ENCODE measurements at places on chromosomes 2 and 18. TPM values are rescaled to one million over a fixed set of nuclear protein-coding genes. Genes with fewer than 3 reads are reported as not detected.

The RNF125 gene
- total RNA-seq: not detected

The SOS1 gene
- 32.2 TPM for total RNA-seq

The CXCR1 gene
- total RNA-seq: 0.87 TPM

The TOGARAM2 gene
- 1.1 TPM for total RNA-seq

The SP100 gene
- 111 TPM for total RNA-seq

DNA sequence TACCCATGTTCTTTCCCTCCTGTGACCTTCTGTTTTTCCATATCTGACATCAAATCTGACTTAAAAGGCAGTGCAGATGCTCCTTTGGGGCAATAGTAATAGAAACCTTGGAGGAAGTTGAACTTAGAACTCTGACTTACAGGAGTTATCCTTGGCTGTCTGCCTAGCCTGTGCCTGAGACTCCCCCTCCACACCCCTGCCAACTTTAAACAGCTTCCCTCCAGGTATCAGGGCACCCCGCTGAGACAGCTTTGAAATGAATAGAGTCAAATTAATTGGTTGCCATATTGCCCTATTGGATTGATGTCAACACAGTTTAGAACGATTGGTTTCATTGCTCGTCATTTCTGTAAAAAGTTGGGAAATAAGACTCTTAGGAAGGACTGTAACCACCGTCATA lies 322.0 kb downstream of the PRKCE start:
- no peak for DNase-seq

DNA sequence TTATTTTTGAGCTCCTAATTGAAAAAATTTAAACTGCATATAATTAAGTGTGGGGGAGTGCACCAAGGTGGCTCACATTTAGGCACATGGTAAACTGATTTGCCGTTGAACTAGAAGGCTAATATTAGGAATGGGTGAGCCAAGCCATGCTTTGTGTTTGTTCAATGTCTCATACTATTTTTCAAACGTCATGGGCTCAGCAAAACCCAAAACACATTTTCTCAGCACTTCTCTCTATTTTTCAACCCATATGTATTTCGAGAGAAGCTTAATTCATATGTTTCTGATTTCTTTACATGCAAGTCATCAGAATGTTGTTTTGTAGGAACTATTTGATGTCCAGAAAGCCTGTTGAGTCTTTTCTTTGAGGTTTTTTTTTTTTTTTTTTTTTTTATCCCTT lies 291.2 kb downstream of the TCF4 start:
- no peak for DNase-seq

- DNase-seq: peak; percentile 50
Measured at GRCh38 chr2:65922794-65923193, 490.4 kb upstream of the SPRED2 start.

- DNase-seq: no peak
Measured at GRCh38 chr2:15331787-15332186, 229.3 kb downstream of the NBAS start.

DNA sequence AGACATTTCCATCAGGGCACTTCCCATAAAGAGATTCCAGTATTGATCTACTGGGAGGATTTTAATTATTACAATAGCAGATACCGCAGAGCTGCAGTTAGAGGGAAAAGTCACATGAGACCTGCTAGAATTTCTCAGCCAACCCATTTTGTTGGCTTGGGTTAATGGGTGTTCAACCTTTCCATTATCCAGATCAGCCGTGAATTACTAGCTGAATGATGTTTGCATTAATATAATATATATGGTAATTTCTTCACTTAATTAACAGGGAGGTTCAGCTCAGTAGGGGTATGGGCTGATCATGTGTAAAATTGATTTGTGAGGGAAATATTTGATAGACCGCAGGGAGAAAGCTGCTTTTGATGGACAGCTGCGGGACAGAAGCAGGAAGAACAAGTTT lies 56.4 kb upstream of the OTX1 start:
- no peak for DNase-seq

DNA sequence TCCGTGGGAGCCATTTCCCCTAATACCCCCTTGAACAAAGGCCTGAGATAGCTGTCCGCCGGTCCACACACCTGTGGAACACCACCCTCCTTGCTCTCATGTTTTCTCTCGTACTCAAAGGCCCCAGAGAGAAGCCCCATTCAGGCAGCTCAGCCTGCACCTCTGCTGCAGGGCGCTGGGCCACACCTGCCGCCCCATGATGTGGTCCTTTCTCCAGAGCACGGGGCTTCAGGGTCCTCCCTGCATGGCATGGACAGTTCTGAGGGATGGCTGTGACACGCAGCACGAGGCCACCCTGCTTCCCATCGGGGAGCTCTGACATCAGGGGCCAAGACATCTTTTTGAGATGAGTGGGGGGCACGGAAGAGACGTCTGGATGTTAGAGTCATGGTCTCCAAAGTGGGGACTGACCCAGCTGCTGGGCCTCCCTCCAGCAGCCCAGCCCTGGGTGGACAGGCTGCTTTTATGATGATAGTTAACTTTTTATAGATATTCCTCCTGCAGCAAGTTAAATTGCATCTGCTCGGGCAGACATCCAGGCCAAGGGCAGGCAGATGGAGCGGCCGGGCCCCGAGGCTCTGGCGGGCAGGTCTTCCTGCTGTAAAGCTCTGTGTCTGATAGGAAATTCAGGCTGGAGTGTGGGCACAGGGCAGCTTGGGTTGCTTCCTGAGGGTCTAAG lies 56.7 kb downstream of the SDC1 start:
- no peak for DNase-seq

- no peak for DNase-seq
Measured at GRCh38 chr2:98191883-98192282, 104.9 kb downstream of the VWA3B start.

GRCh38 chr2:26767129-26767528 lies 3.0 kb downstream of the SLC35F6 start:
- DNase-seq: no peak
